ENCODE measurements at places on chromosomes 5 and 9.
A peak's percentile ranks its signal among the peaks of the same experiment; 100 is the strongest.

GRCh38 chr5:145347026-145347616, 488.0 kb downstream of the PRELID2 start:
- DNase-seq, result no peak

DNA sequence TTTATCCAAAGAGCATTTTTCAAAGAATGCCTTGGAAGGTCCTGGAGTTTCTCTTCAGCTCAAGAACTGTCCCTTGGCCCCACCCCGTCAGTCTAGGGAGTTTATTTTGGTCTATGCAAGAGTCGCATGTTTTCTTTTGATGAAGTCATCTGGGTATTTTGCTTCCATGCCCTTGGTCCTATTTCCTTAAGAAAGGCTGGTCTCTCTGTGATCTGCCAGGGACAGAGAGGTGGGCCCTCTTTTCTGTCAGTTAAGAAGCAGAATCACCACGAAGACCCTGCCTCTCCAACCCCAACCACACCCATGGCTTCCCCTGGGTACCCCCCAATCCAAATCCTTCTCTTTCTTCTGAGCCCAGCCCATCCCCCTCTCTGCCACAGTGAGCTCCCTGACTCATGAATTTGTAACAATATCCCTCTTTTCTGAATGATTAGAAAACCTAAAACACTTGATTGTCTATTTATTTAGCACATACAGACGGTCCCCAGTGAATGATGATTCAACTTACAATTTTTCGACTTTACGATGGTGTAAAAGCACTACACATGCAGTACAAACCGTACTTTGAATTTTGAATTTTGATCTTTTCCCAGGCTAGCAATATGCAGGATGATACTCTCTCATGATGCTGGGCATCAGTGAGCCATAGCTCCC, 163.5 kb upstream of the ADRA1B start:
- DNase-seq, result no peak

DNA sequence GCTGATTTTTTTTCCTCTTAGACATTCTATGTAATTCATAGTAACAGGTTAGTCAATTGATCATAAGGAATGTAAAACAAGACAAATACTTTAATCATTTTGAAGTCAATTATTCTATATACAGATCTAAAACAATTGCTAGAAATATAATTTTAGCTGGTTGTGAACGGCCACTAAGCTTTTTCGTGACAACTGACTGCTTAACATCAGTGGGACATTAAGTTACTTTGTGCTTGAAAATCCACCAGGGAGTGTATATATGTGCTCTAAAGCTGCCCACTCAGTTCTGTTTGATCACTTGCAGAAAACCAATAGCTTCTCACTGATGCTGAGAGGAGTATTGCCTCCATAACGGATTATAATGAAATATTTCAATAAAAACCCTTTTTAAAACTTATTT, 370.2 kb upstream of the CCNH start:
- DNase-seq, result no peak

DNA sequence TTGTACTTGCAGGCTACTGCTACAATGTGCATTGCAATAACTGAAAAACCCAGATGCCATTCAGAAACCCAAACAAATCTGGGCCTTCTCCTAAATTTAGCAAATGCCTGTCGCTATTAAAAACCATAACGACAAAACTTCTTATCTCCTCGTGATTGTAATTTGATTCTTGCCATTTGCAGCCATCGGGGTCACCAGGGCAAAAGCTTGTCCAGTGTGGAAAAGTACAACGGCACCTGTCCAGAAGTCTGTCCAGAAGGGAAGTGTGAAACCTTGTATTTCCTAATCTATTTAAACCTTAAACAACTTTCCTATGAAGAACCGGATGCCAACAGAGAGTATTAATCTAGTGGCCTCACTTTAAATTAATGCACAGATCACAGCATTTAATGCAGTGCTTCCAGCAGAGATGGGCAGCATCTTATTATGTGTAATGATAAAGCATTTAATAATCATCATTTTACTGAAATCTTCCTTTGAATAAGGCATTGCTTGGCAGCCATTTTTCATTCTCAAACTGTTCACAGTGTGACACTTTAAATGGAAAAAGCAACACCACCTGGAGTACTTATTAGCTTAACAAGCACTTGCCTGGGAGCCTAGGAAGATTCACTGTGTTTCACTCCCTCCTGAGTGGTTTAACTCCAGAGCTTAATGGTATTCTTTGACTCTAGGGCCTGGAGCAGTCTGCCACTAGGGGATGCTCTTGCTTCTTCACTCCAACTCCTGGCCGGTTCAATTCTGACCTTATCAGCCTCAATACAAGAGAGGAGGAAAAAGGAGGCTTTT, 4.9 kb upstream of the C7 start:
- DNase-seq, result no peak

GRCh38 chr5:115098041-115098702, 71.5 kb downstream of the TRIM36 start:
- no peak for DNase-seq

- DNase-seq, result peak; percentile 17
These were observed 104.2 kb downstream of the PPARGC1B start for GRCh38 chr5:149834246-149834855.

- DNase-seq, result no peak
These were observed 111.8 kb downstream of the LHFPL2 start for GRCh38 chr5:78536661-78537196.

DNA sequence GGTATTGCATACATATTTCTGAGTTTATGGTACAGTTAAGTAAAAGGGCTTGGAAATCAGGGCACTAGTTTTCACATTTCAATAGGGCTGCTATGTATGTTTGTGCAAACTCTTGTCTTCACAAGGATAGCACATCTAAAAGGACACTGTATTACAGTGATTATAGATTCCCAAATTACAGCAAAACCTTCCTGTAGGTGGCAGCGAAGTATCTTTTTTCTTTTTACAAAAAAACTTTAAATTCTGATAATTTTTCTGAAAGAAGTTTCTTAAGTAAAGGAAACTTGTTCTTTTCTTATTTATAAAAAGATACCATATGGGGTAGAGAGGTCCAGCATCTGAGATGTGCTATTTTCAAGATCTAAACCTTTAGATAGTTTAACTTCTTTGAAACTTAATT, 337.8 kb downstream of the PTPRD start:
- DNase-seq, result no peak

DNA sequence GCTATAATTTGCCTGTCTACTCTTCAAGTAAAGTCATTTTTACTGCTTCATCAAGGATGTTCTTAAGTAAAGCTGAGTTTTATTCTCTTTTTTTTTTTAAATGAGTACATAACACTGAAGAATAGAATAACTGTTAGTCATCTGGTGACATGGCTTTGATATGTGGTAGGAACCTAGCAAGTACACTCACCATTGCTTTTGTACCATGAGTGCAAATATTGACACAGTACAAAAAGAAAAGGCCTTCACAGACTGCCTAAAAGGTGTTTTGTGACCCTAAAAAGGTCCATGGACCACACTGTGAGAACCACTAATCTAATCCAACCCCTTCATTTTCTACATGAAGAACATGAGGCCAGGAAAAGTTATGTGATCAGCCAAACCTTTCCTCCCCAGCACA, 55.0 kb downstream of the ECPAS start:
- no peak for DNase-seq

DNA sequence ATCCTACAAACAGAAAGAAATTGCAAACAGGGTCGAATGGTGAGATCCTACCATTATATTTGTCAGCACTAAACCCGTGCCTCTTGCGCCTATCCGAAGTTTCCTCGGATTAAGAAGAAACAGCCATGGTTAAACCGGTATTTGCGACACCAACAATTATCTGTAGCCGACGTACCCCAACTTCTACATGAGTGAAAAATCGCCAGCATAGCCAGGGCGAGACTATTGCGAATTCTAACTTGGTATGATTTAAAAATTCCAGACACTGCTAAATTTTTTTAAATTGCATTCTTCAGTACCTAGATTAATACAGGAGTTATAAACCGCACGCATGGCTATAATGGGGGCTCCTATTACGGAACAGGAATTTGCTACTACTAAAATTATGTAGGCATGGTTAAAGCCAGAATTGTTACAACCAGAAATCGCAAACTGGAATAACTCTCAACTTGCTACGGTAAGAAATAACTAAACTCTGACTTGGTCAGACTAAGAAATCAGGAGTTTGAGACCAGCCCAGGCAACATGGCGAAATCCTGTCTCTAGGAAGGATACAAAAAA, 25.3 kb upstream of the ANXA2R start:
- no peak for DNase-seq

- DNase-seq, result no peak
These were observed 93.6 kb downstream of the COL23A1 start for GRCh38 chr5:178496642-178497041.

DNA sequence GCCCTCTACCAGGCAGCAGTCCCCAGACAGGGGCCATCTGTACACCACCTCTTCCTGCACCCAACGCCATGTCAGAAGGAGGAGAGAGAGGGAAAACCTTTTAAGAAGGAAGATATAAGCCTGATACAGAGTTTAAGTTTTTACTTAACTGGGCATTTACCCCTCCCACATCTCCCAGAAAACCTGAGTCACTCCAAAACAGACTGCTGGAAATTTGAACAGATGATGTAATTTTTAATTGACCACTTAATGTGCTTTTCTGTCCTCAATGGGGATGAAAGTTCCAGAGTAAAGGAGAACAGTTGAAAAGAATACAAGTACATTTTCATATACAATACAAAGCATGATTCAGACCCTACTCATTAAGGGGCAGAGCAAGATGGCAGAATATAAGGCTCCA, 63.9 kb downstream of the TTC39B start:
- no peak for DNase-seq

GRCh38 chr9:84874596-84874995, 205.1 kb downstream of the NTRK2 start:
- DNase-seq, result no peak

GRCh38 chr9:136650648-136651047, 12.1 kb upstream of the EGFL7 start:
- DNase-seq, result no peak

DNA sequence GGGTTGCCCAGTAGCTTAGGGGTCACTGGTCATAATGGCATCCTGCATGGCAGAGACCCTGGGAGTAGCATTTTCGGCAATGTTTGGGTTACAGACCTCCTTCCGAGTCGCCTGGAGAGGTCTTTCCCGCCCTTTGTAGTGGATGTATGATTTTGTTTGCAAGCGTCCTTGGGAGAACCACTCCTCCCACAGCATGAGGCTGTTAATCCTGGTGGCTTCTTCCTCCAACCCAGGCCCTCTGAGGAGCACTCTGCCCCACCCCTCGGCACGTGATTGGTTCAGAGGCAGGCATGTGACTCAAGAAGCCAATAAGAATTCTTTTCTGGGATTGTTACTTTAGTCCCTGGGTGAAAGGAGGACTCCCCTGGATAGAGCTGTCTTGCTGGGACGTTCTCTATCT, 30.2 kb upstream of the GRHPR start:
- DNase-seq, result no peak

DNA sequence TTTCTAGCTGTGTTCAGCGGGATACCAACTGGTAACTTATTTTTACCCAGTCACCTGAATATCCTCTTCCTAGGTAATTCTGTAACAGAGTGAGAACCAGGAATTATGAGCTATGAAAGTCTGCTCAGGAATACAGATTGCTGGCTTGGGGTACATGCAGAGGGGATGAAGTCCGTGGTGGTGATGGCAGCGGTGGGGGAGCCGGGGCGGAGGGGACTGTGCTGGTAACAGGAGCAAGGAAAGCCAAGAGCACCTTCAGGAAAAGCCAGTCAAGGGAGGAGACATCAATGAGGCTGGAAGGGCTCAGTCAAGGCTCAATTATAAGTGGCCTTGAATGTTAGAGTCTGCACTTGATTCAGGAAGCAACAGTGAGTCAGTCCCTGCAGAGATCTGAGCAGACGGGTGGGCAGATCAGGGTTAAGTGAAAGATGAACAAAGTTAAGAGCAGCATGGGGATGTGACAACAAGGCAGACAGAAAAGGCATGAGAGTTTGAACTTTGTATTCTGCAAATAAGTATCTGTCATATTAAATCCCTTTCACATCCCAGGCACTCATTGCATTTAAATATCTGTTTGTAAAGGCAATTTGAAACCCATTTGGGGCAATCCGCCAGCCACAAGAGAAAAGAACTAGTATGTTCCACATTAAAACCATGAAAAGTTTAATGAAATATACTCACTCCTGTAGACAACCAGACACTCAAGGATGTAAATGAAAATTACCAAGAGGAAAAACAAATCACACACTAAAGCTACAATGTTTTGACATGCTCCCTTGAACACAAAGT, 101.2 kb downstream of the TTC39B start:
- no peak for DNase-seq

DNA sequence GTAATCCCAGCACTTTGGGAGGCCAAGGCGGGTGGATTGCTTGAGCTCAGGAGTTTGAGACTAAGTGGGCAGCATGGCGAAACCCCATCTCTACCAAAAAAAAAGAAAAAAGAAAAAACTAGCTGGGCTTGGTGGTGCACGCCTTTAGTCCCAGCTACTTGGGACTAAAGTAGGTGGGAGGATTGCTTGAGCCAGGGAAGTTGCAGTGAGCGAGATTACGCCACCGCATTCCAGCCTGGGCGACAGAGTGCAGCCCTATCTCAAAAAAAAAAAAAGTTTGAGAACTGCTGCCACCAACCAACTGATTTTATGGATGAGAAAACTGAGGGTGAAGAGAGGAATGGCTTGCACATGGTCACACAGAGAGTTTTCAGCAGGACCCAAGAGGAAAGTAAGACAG, 175.1 kb downstream of the DOCK8 start:
- DNase-seq, result no peak

DNA sequence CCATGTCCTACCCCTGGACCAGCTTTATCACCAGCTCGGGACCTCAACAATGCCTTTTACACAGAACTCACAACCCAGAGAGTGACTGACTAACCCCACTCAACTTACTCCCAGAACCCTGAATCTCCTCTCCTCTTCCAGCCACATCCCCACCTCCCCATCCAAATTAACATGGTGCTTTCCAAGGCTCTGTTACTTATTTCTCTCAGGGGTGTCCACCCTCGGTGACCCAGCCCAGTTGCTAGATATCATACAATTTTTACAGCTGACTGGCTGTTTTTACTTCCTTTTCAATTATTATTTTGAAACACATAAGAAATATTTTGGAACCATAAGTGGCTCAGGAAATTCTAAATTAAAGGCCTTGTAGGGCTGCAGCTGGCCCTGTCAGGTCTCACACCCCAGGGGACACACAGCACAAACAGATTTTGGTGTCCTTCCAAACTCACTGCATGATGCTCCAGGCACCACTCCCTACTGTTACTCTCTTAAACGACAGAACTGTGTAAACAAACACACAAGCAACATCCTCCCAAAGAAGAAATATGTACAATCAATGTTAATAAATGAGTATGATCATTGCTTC, 180.6 kb downstream of the ADAMTS12 start:
- no peak for DNase-seq

Measured in stimulated activated CD8-positive, alpha-beta memory T cell treated with anti-CD3 and anti-CD28 coated beads, Interleukin-4, amount 100 ng/mL, for 4 hours (primary cell).